ENCODE measurements at places on chromosomes 3 and 15.

GRCh38 chr3:48951764-48952163 is 33.1 kb downstream of the ARIH2 start:
- DNase-seq: no peak

DNA sequence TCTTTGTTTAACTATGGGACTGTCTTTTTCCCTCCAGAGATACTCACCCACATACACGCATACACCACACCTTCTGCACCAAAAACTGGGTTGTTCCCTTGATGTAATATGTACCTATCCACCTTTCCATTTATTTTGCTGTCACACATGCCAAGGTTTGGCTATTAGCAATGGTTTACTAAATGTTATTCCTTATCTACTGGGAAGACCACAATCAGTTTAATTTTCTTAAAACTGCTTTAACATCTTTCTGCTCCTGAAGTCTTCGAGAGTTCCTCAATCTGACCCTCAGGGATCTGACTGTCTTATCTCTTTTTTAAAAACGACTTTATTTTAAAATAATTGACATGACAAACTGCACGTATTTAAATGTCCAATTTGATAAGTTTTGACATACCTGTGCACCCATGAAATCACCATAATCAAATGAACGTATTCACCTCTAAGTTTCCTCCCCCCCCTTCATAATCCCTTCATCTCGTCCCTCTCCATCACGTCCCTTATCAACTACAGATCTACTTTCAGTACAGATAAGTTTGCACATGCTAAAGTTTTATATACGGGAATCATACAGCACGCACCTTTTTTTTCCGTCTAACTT is 805 bp upstream of the TRPM7 start:
- DNase-seq: no peak

DNA sequence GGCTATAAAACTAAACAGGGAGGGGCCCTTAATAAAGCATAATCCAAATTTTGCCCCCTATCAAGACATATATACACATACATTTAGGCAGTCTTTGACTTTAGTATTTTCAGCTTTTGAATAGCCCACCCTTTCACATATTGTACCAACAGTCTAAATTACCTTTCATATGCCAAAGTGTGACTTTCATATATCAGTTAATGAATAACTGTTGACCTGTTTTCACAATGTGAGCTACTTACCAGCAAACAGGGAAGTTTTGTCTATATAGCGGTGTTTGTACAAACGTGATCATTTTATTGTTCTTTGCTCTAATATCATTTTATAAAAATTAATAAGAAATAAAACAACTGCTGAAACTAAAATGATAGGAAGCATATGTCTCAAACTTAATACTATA is 28.0 kb downstream of the CEP152 start:
- DNase-seq: no peak

- DNase-seq: no peak
Measured at GRCh38 chr3:42613462-42613861, 13.0 kb downstream of the NKTR start.

GRCh38 chr3:192170031-192170430 is 557.3 kb downstream of the FGF12 start:
- DNase-seq: no peak

DNA sequence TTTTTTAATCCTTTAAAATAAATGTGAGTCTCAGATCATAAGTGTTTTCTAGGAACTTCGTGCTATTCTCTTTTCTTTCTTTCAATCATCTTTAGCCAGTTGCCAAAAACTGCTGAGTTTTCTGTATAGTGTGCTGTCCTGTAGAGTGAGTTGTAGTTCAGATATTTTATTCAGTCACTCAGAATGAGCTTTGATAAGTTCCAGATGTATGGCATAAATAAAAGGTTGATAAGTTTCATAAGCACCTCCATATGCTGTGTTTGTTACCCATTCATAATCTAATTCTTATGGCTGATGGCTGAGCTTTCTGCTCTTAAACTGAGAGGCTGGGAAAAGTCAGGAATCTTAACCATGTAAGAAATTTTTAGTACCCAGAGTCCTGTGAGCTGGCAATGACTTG is 59.3 kb upstream of the COL6A6 start:
- DNase-seq: no peak

DNA sequence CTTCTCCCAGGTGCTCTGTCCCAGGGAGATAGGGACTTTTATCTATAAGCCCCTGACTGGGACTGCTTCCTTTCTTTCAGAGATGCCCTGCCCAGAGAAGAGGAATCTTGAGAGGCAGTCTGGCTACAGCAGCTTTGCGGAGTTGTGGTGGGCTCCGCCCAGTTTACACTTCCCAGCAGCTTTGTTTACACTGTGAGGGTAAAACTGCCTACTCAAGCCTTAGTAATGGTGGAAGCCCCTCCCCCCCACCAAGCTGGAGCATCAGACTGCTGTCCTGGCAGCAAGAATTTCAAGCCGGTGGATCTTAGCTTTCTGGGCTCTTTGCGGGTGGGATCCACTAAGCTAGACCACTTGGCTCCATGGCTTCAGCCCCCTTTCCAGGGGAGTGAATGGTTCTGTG is 253.8 kb upstream of the ARL6 start:
- DNase-seq: no peak

Measured in activated naive CD4-positive, alpha-beta T cell treated with anti-CD3 and anti-CD28 coated beads, Interleukin-2, amount 10 ng/mL, durations not matched to agents 7 days and 5 days (primary cell).